AML-193 (cell line): ENCODE measurements at places on chromosomes 5 and 9.
A peak's percentile ranks its signal among the peaks of the same experiment; 100 is the strongest.

- DNase-seq, result peak; percentile 5
These were observed 37.9 kb downstream of the CYFIP2 start for GRCh38 chr5:157303667-157304327.

DNA sequence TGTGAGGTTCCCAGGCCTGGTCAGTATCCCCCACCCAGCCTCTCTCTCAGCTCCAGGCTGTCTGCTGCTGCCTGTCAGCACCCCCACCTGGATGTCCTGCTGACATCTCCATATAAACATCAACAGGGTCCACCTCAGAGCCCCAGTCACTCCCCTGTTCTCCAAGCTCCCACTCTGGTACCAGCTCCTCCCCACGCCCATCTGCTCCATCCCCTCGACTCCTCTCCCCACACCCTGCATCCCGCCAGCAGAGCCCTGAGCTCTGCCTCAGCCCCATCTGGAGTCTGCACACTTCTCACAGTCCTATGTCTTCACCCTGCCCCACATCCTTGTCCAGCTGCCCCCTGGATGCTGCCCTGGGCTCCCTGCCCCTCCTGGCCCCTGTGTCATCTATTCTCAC lies 67.7 kb upstream of the LRRTM2 start:
- no peak for DNase-seq

DNA sequence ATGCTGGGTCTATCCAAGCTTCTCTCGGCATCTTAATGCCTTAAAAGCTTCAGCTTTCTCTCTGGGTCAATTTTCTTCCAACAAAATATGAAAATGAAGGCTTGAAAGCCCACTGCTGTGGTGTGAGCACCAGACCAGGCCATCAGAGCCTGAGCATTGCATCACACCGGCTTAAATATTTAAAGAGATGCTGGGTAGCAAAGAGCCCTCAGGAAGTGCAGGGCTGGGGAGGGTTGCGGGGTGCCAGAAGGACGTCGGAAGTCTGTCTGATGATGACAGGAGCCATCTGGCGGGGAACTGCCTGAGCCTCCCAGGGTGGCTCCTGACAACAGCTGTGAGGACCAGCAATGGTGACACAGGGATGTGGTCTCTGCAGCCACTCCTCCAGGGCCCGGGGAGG lies 185.5 kb downstream of the OLFM1 start:
- no peak for DNase-seq

- no peak for DNase-seq
These were observed 176.2 kb downstream of the DMRTA1 start for GRCh38 chr9:22622815-22623214.

- no peak for DNase-seq
These were observed 3.0 kb downstream of the MXD3 start for GRCh38 chr5:177308740-177309139.

GRCh38 chr9:130443840-130444492 lies 795 bp upstream of the ASS1 start:
- no peak for DNase-seq

DNA sequence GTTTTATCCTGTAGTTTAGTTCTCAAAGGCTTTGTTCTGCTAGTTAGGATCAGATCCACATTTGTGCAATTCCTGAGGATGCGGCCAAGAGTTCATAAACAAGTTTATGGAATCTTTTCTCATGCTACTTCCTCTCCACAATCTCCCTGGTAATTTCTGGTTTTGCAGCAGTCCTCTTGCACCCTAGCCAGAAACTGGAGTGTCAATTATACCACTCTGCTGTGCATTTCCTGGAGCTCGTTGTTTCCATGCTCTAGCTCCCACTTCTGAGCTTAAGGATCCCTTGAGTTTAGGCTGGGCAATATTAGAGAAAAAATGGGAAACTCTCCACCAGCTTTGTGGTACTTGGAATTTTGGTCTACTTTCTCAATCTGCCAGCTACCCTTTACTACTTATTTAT lies 474.7 kb downstream of the DIRAS2 start:
- no peak for DNase-seq

DNA sequence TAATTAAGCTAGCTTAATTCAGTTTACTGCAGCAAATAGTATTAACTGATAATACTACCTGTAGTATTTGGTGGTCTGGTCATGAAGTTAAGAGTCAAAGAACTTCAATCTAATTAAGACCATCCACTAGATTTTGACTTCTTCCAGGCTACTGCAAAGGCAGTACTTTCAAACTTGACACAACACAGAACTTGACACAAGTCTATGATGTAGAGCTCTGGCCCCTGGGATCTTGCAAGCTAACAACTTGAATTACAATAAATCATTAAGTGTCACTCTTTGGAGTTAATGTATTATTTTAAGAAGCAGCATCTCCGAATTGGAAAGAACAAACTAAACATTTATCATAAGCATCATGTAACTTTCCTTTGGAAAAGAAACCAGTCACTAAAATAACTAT lies 40.9 kb downstream of the UIMC1 start:
- no peak for DNase-seq

DNA sequence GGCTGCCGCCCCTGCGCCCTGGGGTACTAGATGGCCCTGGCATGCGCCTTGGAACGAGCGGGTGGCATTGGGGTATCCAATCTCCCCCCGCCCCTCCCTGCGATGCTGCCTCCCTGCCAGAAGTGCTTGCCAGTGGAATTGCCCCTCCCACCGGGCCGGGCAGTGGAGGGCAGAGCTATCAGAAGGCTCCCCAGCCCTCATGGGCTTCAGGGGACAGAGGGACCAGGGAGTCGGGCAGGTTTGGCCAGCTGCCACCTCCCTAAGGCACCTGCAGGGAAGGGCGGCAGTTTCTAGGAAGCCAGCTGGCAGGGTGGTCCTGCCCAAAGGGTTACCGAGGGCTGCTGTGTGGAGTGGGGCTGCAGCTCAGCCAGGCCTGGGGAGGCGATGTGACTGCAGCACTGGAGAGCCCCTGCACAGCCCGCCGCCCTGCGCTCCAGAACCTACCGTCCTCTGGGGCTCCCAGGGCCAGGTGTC lies 52.8 kb upstream of the EGFL7 start:
- DNase-seq, result no peak

GRCh38 chr5:113806904-113807303 lies 293.4 kb downstream of the YTHDC2 start:
- DNase-seq, result no peak

GRCh38 chr5:159161361-159162214 lies 47.8 kb downstream of the RNF145 start:
- no peak for DNase-seq

GRCh38 chr9:92180002-92180400 lies 64.8 kb upstream of the SPTLC1 start:
- DNase-seq, result no peak

- DNase-seq, result no peak
These were observed 25.4 kb downstream of the SLC1A3 start for GRCh38 chr5:36631620-36632362.

GRCh38 chr5:172423379-172424110 lies 30.8 kb downstream of the SH3PXD2B start:
- no peak for DNase-seq

DNA sequence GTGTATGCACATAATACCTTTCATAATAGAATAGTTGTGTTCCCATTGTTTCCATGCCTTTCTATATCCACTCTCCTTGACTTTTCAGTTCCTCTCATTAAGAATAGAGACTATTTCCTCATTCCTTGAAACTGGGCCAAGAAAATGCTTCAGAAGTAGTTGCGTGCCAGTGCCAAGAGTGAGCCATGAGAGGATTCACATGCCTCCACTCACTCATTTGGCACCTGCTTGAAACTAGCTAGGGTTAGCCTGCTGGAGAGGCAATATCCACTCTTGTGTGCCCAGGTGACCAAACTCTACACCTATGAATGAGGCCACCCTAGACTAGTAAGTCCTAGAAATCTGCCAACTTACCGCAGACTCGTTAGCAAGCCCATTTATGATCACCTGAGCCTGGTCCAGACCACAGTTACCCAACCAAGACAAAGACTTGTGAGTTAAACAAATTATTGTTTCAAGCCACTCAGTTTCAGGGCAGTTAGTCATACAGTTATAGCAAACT lies 276.3 kb downstream of the EPB41L4A start:
- peak; percentile 8 for DNase-seq

GRCh38 chr5:77438071-77438470 lies 54.0 kb downstream of the WDR41 start:
- no peak for DNase-seq

GRCh38 chr9:114385397-114386181 lies 2.2 kb downstream of the AKNA start:
- DNase-seq, result peak; percentile 96

DNA sequence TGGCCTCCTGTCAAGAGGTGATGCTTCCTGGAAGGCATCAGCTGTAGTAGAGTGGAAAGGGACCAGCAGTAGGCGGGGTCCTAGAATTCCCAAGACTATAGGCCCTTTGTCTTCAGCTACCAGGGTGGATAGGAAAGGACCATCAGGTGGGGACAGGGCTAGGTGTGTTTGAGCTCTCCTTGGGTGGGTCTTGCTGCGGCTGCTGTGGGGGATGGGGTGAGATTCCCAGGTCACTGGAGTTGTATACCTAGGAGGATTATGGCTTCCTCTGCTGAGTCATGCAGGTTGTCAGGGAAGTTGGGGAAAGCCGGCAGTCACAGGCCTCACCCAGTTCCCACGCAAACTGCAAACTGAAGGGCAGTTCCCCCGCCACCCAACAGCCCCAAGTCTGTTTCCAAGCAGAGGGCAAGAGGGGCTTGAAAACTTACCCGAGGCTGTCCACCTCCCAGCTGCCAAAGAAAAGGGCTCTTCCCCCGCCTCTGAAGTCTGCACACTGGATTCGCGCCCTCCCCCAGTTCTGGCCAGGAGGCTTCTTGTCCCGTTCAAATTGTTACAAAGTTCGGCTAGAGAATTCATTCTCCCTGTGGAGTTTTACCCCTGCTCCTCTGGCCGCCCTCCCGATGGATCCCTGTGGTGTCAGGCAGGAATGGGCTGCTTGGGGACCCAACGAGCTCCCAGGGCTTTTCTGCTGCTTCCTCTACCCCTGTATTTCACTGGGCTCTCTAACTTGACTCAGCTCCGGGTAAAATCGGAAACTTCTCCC lies 23.0 kb upstream of the ECM2 start:
- no peak for DNase-seq

GRCh38 chr9:98057138-98057799 lies 737 bp downstream of the NANS start:
- DNase-seq, result no peak

GRCh38 chr5:36644727-36645126 lies 38.3 kb downstream of the SLC1A3 start:
- DNase-seq, result no peak

DNA sequence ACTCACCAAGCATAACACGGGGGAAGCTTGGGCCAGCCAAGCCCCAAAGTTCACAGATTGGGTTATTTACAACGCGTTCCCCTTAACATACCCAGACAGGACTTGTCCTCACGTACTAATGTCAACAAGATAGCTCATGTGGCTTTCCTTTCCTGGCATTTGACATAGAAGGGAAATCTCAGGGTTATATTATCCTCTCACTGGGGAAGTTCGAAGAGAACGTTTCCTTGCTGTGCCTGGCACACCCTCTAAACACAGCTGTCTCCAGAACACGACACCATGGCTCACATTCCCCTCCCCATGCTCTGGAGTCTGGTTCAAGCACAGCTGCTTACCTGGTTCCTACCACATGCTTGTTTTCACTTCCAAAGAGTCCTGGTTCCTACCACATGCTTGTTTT lies 46.8 kb upstream of the OTULINL start:
- DNase-seq, result no peak

- no peak for DNase-seq
These were observed 159.9 kb upstream of the RAI14 start for GRCh38 chr5:34496260-34496691.

DNA sequence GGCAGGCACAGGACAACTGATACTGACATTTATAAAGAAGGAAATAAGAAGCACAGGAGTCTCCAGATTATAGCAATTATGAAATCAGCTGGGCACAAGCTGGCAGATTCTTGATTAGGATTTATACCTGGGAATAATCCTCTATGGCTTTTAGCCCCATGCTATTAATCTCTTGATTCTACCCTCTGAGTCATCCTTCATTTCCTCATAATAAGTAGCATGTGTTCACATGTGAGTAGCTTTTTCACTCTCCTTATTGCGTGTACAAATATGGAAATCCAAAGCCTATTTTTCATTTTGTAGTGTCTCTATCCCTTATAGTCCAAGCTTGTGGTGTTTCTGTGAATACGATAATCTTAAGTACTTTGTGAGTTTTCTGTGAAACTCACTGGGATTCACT lies 185.0 kb upstream of the PRLR start:
- no peak for DNase-seq

GRCh38 chr5:106094204-106094607 lies 1576.5 kb downstream of the EFNA5 start:
- DNase-seq, result no peak

DNA sequence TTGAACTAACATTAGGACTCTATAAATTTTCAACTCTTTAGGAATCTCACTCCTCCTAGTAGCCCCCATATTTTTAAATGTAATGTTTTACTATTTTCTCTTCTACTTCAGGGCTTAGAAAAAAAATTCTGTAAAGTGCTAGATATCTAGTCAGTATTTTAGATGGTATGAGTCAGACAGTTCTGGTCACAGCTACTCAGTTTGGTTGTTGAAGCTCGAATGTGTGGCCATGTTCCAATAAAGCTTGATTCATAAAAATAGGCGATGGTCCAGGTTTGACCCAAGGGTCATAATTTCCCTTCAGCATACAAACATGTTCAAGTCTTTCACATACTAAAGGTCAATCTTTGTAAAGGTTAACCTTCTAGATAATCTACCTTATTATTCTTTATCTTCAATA lies 566.0 kb upstream of the CDH18 start:
- DNase-seq, result no peak

DNA sequence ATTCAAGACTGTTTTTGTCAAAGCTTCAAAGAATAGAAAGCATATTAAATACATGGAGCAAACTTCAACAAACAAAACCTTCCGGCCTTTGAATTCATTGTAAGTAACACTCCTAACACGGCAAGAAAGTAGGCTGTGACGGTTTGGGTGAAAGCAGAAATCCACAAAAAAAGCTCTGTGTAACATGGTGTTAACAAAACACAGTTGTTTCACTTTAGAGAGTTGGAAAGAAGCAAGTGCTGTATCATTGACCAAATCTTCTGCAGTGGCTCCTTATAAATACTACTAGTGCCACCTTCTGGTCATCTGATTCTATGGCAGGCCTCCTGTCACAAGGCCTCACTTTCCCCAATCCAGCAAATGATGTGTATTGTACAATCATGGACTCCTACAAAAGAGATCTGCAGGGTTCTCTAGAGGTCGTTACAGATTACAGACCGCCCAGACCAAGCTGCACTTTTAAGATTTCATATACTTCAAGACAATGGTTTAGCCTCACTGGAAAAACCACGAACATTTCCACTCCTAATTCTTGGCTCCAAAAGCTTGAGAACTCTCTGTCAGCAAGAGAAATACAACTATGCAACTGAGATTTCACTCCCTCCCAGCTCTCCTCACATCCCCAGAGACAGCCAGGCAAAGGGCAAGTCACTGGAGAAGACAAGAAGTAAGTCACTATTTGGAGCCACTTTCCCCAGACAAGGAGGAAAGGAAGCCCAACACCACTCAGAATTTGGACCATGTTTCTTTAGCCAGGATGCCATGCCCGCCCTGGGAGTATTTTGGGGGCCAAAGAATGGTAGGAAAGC lies 196.2 kb downstream of the DTWD2 start:
- peak; percentile 80 for DNase-seq

GRCh38 chr9:129524582-129525270 lies 96.2 kb downstream of the C9orf50 start:
- no peak for DNase-seq
